ENCODE measurements at places on chromosomes 12 and 14. TPM values are rescaled to one million over a fixed set of nuclear protein-coding genes. Genes with fewer than 3 reads are reported as not detected.

KLHL33 gene
- 0.05 TPM for total RNA-seq

CLEC4E gene
- total RNA-seq = not detected

CCDC197 gene
- not detected for total RNA-seq

IL26 gene
- total RNA-seq = 0.34 TPM

DNA sequence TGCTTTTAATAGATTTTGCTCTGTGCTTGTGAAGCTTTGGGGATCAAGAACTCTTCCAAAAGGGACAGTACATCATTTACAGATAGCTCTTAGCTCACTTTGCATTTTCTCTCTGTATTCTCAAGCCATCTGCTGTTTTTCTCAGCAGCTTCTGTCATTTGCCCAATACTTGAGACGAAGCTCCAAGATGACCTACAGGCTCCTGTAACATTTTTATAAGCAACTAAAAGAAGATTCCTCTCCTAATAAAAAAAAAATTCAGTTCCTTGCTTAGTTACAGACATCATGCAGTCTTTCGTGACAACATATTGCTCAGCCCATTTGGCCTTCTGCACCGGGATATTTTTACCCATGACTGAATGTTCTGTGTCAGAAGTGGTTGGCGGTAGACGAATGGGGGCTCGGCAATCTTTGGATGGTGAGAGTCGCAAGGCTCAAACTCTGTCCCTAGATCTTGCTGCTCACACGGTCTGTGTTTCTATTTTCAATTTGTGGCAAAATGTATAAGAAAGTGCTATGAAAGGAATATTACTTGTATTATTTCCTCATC is 215.6 kb downstream of the FSCB start:
- peaks cover 7% of the 10 kb centered on the region for H3K27me3 ChIP-seq
- no peaks in the 10 kb centered on the region for H3K4me1 ChIP-seq
- H3K27ac ChIP-seq = no peak overlapping the region
- H3K36me3 ChIP-seq = no peaks in the 10 kb centered on the region
- DNase-seq = no peak

DNA sequence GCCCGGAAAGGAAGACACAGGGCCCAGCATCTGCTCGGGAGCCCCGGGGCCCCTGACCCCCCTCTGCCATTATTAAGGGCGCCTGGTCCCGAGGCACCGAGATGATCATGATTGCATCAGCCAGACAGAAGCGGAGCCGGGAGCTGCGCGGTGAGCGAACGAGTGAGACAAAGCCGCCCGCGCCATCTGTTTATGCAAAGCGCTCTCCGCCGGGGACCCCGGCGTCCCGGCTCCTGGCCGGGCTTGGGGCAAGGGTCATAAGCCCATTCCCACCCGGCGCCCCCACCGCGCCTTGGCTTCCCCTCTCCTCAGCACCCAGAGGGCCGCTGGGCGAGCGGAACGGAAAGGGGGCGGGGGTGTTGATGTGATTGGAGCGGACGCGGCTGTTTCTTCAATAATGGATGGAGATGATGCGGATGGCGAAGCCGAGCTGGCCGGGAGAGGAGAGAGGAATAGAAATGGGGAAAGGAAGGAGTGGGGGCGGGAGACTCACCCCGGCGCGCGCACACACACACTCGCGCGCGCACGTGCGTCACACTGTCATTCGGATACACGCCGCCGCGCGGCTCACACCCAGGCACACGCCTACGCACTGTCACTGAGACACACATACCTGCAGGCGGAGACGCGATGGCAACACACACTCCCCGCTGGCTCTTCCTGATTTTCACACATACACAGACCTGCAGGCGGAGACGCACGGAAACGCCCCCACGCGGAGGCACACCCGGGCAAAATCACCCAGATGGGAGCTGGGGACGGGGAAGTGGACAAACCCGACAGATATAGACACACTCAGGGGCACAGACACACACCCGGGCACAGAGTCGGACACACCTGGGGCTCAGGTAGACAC is 10.7 kb downstream of the STAC3 start:
- peak overlapping the region; percentile 91 for H3K27ac ChIP-seq
- peaks cover 1% of the 10 kb centered on the region for H3K36me3 ChIP-seq
- DNase-seq = no peak
- H3K27me3 ChIP-seq = peaks cover 2% of the 10 kb centered on the region
- peak overlapping the region; percentile 91 for H3K4me3 ChIP-seq

GRCh38 chr14:46686652-46687051 is 35.1 kb upstream of the RPL10L start:
- no peaks in the 10 kb centered on the region for H3K36me3 ChIP-seq
- no peak for DNase-seq
- no peak overlapping the region for H3K4me3 ChIP-seq
- H3K27ac ChIP-seq = no peak overlapping the region
- H3K4me1 ChIP-seq = no peaks in the 10 kb centered on the region

DNA sequence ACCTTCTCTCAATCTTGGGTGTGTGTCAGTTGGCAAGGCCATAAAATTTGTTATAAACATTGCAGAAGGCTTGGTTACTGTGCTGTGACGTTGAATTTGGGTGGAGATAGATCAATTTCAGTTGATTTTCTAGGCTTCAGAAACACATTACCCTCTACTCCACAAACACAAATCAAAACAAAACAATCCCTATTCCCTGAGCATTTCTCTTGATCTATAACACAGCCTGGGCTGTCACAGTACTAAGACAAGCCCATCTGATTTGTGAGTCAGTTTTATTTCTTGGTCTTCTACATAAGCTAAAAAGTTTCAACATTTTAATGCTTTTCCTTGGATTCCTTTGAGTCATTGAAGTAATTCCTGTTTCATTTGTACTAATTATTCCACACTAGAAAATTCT is 79.8 kb downstream of the PTPN11 start:
- DNase-seq = no peak
- no peaks in the 10 kb centered on the region for H3K4me1 ChIP-seq
- H3K27me3 ChIP-seq = no peaks in the 10 kb centered on the region
- H3K27ac ChIP-seq = no peak overlapping the region

- no peak for DNase-seq
- H3K36me3 ChIP-seq = no peaks in the 10 kb centered on the region
- H3K27me3 ChIP-seq = no peaks in the 10 kb centered on the region
- H3K27ac ChIP-seq = no peak overlapping the region
- H3K4me3 ChIP-seq = no peak overlapping the region
These were observed 318.8 kb downstream of the NRXN3 start for GRCh38 chr14:78488938-78489337.

- H3K4me1 ChIP-seq = peaks cover 10% of the 10 kb centered on the region
- no peaks in the 10 kb centered on the region for H3K36me3 ChIP-seq
- DNase-seq = no peak
- no peaks in the 10 kb centered on the region for H3K27me3 ChIP-seq
- H3K27ac ChIP-seq = no peak overlapping the region
These were observed 31.2 kb downstream of the FIGNL2 start for GRCh38 chr12:51817027-51817953.

All from osteocyte (in vitro differentiated cells).